ENCODE measurements at places on chromosomes 6 and 20. TPM values are rescaled to one million over a fixed set of nuclear protein-coding genes. Genes with fewer than 3 reads are reported as not detected.

DNA sequence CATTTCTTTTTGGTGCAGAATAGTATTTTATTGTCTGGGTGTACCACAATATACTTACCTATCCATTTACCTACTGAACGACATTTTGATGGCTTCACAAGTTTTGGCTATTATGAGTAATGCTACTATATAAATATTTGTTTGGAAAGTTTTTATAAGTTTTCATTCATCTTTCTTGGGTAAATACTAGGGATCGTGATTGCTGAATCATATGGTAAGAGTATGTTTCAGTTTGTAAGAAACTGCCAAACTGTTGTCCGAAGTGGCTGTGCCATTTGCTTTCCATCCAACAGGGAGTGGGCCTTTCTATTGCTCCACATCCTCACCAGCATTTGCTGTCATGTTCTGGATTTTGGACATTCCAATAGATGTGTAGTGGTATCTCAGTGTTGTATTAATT is 104.2 kb downstream of the CDYL start:
- H3K27ac ChIP-seq = no peak overlapping the region
- H3K36me3 ChIP-seq = no peaks in the 10 kb centered on the region
- no peaks in the 10 kb centered on the region for H3K27me3 ChIP-seq
- H3K4me3 ChIP-seq = no peak overlapping the region
- no peak for DNase-seq

DNA sequence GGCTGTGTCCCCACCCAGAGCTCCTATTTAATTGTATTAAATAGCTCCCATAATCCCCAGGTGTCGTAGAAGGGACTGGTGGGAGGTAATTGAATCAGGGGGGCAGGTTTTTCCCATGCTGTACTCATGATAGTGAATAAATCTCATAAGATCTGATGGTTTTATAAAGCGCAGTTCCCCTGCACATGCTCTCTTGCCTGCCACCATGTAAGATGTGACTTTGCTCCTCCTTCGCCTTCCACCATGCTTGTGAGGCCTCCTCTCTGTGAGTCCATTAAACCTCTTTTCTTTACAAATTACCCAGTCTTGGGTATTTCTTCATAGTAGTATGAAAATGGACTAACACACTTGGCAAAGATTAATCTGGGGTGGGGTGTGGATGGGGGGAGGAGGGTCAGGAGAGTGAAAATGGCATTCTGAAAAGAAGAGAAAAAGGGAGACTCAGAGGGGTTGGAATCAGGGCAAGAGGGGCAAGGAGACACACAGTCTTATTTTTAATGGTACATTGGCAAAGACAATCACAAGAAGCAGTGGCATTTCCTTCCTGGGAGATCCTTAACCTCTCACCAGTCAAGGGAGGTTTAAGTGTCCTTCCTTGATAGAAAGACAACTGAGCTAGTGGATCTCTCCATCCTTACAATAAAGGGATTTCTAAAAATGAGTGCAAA is 37.5 kb upstream of the NOX3 start:
- H3K27me3 ChIP-seq = no peaks in the 10 kb centered on the region
- no peak overlapping the region for H3K27ac ChIP-seq
- DNase-seq = no peak
- no peak overlapping the region for H3K4me3 ChIP-seq

- peaks cover 2% of the 10 kb centered on the region for H3K4me1 ChIP-seq
- peaks cover 6% of the 10 kb centered on the region for H3K27me3 ChIP-seq
- no peak overlapping the region for H3K4me3 ChIP-seq
- H3K27ac ChIP-seq = no peak overlapping the region
These were observed 21.0 kb downstream of the KCNK5 start for GRCh38 chr6:39208223-39208739.

- H3K27me3 ChIP-seq = no peaks in the 10 kb centered on the region
- H3K36me3 ChIP-seq = no peaks in the 10 kb centered on the region
- no peak overlapping the region for H3K27ac ChIP-seq
These were observed 6.3 kb downstream of the IPCEF1 start for GRCh38 chr6:154350293-154350692.

- H3K27ac ChIP-seq = no peak overlapping the region
- H3K27me3 ChIP-seq = no peaks in the 10 kb centered on the region
- H3K4me3 ChIP-seq = no peak overlapping the region
These were observed 280.1 kb upstream of the PLCB4 start for GRCh38 chr20:8788831-8789230.

- no peak overlapping the region for H3K27ac ChIP-seq
- no peak for DNase-seq
- no peaks in the 10 kb centered on the region for H3K4me1 ChIP-seq
- no peak overlapping the region for H3K4me3 ChIP-seq
- H3K27me3 ChIP-seq = no peaks in the 10 kb centered on the region
These were observed 862.7 kb upstream of the FLRT3 start for GRCh38 chr20:15200147-15200565.

- no peak overlapping the region for H3K4me3 ChIP-seq
- DNase-seq = no peak
- H3K27ac ChIP-seq = peak overlapping the region; percentile 2
- H3K4me1 ChIP-seq = peaks cover 8% of the 10 kb centered on the region
- no peaks in the 10 kb centered on the region for H3K27me3 ChIP-seq
- no peaks in the 10 kb centered on the region for H3K36me3 ChIP-seq
These were observed 49.7 kb downstream of the DAAM2 start for GRCh38 chr6:39841923-39842322.

- DNase-seq = no peak
- no peak overlapping the region for H3K27ac ChIP-seq
- no peaks in the 10 kb centered on the region for H3K36me3 ChIP-seq
These were observed 47.9 kb downstream of the KCNK5 start for GRCh38 chr6:39181333-39181732.

DNA sequence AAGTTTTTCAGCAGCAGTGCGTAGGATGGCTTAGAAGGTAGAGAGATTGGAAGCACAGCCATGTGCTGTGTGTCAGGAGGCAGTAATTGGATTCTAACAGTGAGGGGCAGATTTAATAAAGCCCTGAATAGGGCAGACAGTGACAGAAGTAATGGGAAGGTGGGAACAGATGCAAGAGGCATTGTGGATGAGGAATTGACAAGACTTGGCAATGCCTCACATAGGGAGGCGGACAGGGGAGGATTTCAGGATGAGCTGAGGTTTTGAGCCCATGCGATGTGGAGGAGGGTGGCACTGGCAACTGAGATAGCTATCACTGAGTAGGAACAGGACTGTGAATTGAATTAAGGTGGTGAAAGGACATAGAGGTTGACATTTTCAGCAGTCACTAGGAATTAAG is 262.2 kb upstream of the FLRT3 start:
- no peaks in the 10 kb centered on the region for H3K4me1 ChIP-seq
- no peaks in the 10 kb centered on the region for H3K27me3 ChIP-seq
- no peaks in the 10 kb centered on the region for H3K36me3 ChIP-seq
- H3K4me3 ChIP-seq = no peak overlapping the region

- H3K4me3 ChIP-seq = no peak overlapping the region
- H3K27ac ChIP-seq = no peak overlapping the region
- DNase-seq = no peak
- no peaks in the 10 kb centered on the region for H3K27me3 ChIP-seq
These were observed 151.0 kb downstream of the SCML4 start for GRCh38 chr6:107673076-107673494.

DNA sequence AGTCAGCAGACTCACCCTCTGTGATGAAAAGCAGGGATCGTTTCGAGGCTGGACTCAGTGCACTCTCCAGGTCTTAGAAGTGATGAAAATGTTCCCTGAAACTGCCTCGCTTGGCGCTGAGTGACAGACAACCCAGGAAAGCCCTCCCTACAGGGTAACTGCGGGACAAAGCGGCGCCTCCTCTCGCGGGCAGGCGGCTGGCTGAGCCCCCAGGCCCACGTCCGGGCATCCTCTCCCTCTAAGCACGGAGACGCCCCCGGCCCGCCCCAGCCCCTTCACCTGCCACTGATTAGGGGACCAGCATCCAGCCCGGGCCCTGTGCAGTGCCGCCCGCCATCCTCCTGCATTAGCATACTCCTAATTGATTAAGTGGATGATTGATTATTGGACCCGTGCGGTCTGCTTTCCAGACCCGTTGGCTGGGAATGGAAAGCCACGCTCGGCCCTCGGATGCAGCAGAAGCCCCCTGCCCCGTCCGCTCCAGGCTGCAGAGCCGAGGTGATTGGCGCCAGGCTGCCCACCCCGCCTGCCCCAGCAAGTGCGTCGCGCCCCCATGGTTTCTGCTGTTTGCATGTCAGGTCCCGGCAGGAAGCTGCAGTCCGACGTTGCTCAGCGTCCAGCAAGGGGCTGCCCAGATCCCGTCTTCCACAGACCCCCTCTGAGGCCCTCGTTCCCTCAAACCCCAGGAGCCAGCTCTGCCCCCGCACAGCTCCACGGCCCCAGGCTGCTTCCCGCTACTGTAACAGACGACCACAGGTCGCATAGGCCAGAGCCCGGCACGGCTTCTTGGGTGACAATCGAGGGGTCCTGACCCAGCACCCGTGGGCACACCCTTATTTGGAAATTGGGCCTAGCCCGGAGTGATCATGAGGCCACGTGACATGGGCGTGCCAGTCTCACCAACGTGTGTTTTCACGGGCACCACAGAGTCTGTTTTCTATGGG is 131.6 kb downstream of the DLL1 start:
- H3K27ac ChIP-seq = no peak overlapping the region
- H3K27me3 ChIP-seq = no peaks in the 10 kb centered on the region
- DNase-seq = no peak
- H3K4me3 ChIP-seq = no peak overlapping the region
- H3K36me3 ChIP-seq = no peaks in the 10 kb centered on the region
- no peaks in the 10 kb centered on the region for H3K4me1 ChIP-seq

GRCh38 chr6:14953836-14954235 is 292.0 kb upstream of the JARID2 start:
- peaks cover 6% of the 10 kb centered on the region for H3K4me1 ChIP-seq
- no peaks in the 10 kb centered on the region for H3K36me3 ChIP-seq
- no peak overlapping the region for H3K27ac ChIP-seq
- H3K27me3 ChIP-seq = no peaks in the 10 kb centered on the region

The COL12A1 gene
- 0.66 TPM for total RNA-seq

The HAO1 gene
- not detected for total RNA-seq

The XRN2 gene
- total RNA-seq = 61.4 TPM

The SOX18 gene
- total RNA-seq = 0.06 TPM

The POM121L2 gene
- 0.18 TPM for total RNA-seq

The TBXT gene
- total RNA-seq = not detected

All from cardiac muscle cell (in vitro differentiated cells and primary cell).